Glutamatergic neuron (in vitro differentiated cells): ENCODE measurements at places on chromosomes 1 and 21. TPM values are rescaled to one million over a fixed set of nuclear protein-coding genes. Genes with fewer than 3 reads are reported as not detected.
A peak's percentile ranks its signal among the peaks of the same experiment; 100 is the strongest.

- H3K4me1 ChIP-seq = peaks cover 7% of the 10 kb centered on the region
- H3K36me3 ChIP-seq = peaks cover 24% of the 10 kb centered on the region
- no peak overlapping the region for H3K27ac ChIP-seq
These were observed 114.6 kb upstream of the KCNJ15 start for GRCh38 chr21:38142224-38142623.

DNA sequence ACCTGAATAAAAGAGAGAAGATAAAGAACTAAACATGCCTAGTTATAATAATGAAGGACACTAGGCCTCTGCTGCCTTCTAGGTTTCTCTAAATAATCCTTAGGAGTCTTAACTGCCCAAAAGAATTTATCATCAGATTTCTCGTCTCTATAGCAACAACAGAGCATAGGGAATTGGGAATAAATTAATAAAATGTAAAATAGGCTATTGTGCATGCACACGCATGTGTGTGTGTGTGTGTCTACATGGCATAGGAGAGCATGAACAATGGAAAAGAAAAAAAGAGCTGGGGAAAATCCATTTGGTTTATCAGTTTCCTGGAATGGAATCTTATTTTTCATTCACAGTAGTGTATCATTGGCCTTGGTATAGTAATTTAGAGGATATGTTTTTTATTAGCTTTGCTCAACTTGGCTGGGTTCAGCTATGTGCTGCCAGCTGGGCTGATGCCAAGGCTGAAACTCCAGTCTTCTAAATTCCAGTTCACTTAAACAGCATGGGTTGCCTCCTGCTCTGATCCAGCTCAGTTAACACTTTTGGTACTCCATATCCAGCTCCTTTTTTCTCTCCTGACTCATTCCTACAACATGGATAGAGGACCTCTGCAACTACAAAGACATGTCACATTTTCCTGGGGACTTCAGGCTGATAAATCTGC lies 80.6 kb upstream of the SLFNL1 start:
- no peak overlapping the region for H3K27ac ChIP-seq
- H3K4me1 ChIP-seq = no peaks in the 10 kb centered on the region
- no peaks in the 10 kb centered on the region for H3K36me3 ChIP-seq
- no peak for DNase-seq
- H3K27me3 ChIP-seq = no peaks in the 10 kb centered on the region

Gene NFASC
- 301 TPM for total RNA-seq

Gene HTR6
- total RNA-seq = not detected

- H3K27me3 ChIP-seq = peaks cover 15% of the 10 kb centered on the region
- DNase-seq = peak; percentile 65
- no peaks in the 10 kb centered on the region for H3K36me3 ChIP-seq
- H3K27ac ChIP-seq = peak overlapping the region; percentile 96
- H3K4me1 ChIP-seq = peaks cover 14% of the 10 kb centered on the region
These were observed 1.4 kb downstream of the UCK2 start for GRCh38 chr1:165828669-165829329.

DNA sequence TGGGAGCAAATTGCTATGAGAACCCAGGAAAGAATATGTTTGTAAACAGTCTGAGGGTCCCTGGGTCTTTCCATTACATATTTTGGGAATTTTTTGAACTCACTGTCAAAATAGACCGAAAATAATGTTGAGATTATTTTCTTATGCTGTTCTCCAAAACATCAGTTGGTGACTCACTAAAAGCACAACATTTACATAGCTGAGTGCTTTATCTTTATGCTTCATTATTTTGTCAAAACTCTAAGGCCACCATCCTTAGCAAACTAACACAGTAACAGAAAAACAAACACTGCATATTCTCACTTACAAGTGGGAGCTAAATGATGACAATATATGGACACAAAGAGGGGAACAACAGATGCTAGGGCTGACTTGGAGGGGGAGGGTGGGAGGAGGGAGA lies 459.3 kb downstream of the ADGRL2 start:
- H3K4me1 ChIP-seq = peaks cover 11% of the 10 kb centered on the region
- peaks cover 2% of the 10 kb centered on the region for H3K27me3 ChIP-seq
- peak overlapping the region; percentile 54 for H3K27ac ChIP-seq
- H3K36me3 ChIP-seq = no peaks in the 10 kb centered on the region
- no peak overlapping the region for H3K4me3 ChIP-seq
- no peak for DNase-seq

DNA sequence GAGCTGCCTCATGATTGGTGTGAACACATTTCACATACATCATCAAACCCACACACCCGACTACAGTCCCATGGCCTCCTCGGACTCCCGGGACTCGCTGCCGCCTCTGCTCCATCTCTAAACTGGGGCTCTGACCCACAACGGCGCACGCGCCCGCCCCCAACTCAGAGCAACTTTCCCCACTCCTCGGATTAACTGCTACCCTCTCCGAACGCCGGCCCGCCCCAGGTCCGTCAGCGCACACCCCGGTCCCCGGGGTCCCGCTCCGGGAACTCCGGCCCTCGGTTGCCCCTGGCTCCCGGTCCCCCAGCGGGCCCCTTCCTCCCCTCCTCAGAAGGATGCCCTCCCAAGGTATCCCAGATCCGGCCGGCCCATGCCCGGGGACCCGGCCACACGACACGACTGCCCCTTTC lies 740 bp downstream of the DSTYK start:
- no peak for DNase-seq
- H3K4me3 ChIP-seq = peak overlapping the region; percentile 89
- H3K27ac ChIP-seq = peak overlapping the region; percentile 89
- H3K4me1 ChIP-seq = peaks cover 5% of the 10 kb centered on the region

DNA sequence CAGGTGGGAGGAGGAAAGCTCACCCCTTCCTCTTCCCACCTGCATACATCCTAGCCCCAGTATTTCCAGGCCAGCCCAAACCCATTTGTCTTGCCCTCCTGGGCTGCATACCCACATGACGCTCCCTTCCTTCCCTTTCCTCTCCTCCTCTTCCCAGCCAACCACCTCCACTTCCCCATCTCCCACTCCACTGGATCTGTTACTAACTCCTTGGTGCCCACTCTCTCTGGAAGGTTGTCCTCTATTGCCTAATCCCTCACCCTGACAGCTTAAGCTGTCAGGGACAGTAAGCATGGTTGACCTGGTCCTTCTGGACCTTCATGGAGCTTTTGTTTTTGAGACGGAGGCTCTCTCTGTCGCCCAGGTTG lies 23.0 kb upstream of the SYNC start:
- no peak overlapping the region for H3K4me3 ChIP-seq
- DNase-seq = no peak
- H3K27me3 ChIP-seq = peaks cover 18% of the 10 kb centered on the region
- H3K4me1 ChIP-seq = peaks cover 13% of the 10 kb centered on the region

DNA sequence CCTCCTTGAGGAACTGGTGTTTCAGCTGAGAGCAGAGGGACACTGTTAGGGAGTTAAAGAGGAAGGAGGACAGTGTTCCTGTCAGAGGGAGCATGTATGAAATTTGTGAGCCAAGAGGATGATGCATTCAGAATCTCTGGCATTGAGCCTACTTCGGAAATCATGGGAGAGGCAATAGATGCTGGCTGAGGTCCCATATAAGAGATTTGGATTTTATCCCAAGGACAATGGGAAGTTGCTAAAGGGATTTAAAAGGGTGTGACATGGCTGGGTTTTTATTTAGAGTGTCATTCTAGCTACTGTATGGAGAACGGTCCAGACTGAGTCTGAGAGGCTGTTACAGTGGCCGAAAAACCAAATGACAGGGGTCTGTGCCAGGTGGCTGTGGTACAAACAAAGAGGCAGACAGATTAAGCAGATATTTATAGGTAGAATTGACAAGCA lies 403.2 kb upstream of the B3GALT2 start:
- no peak for DNase-seq
- H3K36me3 ChIP-seq = no peaks in the 10 kb centered on the region
- peaks cover 2% of the 10 kb centered on the region for H3K27me3 ChIP-seq
- H3K27ac ChIP-seq = no peak overlapping the region

- H3K27ac ChIP-seq = no peak overlapping the region
- H3K27me3 ChIP-seq = peaks cover 6% of the 10 kb centered on the region
- no peaks in the 10 kb centered on the region for H3K36me3 ChIP-seq
- H3K4me1 ChIP-seq = peaks cover 6% of the 10 kb centered on the region
- no peak overlapping the region for H3K4me3 ChIP-seq
- DNase-seq = no peak
These were observed 17.6 kb downstream of the MEGF6 start for GRCh38 chr1:3593745-3594144.

Gene GPX7
- 3.5 TPM for total RNA-seq

GRCh38 chr1:70896224-70896623 lies 151.4 kb downstream of the PTGER3 start:
- no peak for DNase-seq
- H3K27ac ChIP-seq = no peak overlapping the region
- no peak overlapping the region for H3K4me3 ChIP-seq
- peaks cover 9% of the 10 kb centered on the region for H3K4me1 ChIP-seq

GRCh38 chr1:31723828-31724359 lies 20.1 kb upstream of the COL16A1 start:
- no peak for DNase-seq
- peaks cover 6% of the 10 kb centered on the region for H3K4me1 ChIP-seq
- H3K36me3 ChIP-seq = peaks cover 6% of the 10 kb centered on the region
- H3K4me3 ChIP-seq = peak overlapping the region; percentile 2
- H3K27ac ChIP-seq = no peak overlapping the region

DNA sequence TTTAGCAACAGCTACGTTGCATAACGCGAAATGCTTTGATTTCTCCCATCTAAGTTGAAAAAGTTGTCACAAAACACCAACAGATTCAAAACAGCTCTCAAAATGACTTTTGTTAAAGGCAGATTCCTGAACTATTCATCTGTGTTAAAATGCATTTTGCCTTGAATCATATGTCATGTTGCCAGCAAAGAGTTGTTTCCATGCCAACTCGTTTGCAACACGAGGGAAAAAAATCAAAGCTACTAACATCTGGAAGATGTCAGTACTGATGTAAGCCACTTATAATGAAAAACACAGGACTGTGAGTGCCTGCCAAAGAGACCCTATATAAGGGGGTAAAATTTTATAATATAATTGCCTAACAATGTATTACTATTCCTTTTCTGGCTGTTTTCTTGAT lies 182.7 kb upstream of the PTBP2 start:
- no peaks in the 10 kb centered on the region for H3K36me3 ChIP-seq
- H3K27me3 ChIP-seq = no peaks in the 10 kb centered on the region
- H3K4me1 ChIP-seq = no peaks in the 10 kb centered on the region
- no peak for DNase-seq
- H3K4me3 ChIP-seq = no peak overlapping the region

DNA sequence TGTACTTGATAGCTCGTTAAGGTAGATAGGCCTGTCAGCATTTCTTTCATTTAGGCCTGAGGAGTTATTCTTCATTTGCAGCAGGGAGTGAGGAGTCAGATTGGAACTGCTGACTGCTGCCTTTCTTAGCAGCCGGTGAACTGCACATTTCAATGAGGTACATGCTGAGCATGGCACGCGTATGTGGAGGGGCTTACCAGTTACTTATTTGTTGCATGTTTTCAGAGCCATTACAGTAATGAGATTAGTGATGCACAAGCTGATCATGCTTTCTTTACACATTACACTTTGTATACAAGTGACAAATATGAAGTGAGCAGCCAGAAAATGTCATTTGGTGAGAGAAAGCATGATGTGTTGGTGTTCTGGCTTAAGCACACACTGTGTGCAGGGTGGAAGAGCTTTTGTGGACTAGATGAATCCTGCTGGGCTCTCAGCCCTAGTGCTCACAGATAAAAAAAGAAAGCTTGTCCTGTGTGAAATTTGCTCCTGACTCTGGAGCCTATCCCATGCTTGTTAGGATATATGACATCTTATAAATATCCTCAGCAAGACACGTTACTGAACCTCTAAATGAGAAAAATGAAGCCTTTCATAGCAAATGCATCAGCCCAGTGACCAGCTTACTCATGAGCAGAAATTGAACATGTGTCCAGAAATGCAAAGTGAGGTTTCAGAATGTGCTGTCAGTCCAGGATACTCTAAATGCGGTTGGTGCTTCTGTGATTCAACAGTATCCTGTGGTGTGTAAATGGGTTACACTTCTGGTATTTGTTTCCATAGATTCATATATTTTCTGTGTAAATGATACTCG lies 574.7 kb upstream of the ADGRL2 start:
- no peaks in the 10 kb centered on the region for H3K36me3 ChIP-seq
- DNase-seq = no peak
- H3K27me3 ChIP-seq = no peaks in the 10 kb centered on the region
- H3K4me1 ChIP-seq = peaks cover 10% of the 10 kb centered on the region

- H3K27me3 ChIP-seq = peaks cover 13% of the 10 kb centered on the region
- no peak overlapping the region for H3K27ac ChIP-seq
- peaks cover 5% of the 10 kb centered on the region for H3K36me3 ChIP-seq
- peak; percentile 17 for DNase-seq
- H3K4me1 ChIP-seq = peaks cover 8% of the 10 kb centered on the region
- H3K4me3 ChIP-seq = no peak overlapping the region
These were observed 26.2 kb downstream of the TP73 start for GRCh38 chr1:3678361-3679097.

Gene CA6
- total RNA-seq = not detected

Gene APCS
- total RNA-seq = not detected

Gene GNAT2
- total RNA-seq = not detected

Gene ADAMTS4
- total RNA-seq = 12.3 TPM

GRCh38 chr1:93051961-93052360 lies 27.1 kb upstream of the MTF2 start:
- H3K36me3 ChIP-seq = peaks cover 4% of the 10 kb centered on the region
- H3K27ac ChIP-seq = peak overlapping the region; percentile 98
- no peak overlapping the region for H3K4me3 ChIP-seq

- no peaks in the 10 kb centered on the region for H3K4me1 ChIP-seq
- H3K4me3 ChIP-seq = no peak overlapping the region
- H3K27me3 ChIP-seq = no peaks in the 10 kb centered on the region
- no peak for DNase-seq
These were observed 218.3 kb upstream of the SGIP1 start for GRCh38 chr1:66315671-66316070.

Gene RGS8
- total RNA-seq = 3.5 TPM

GRCh38 chr1:41282679-41283317 lies 40.7 kb upstream of the SCMH1 start:
- H3K4me3 ChIP-seq = no peak overlapping the region
- peak; percentile 75 for DNase-seq
- peaks cover 2% of the 10 kb centered on the region for H3K36me3 ChIP-seq
- peaks cover 3% of the 10 kb centered on the region for H3K27me3 ChIP-seq

GRCh38 chr21:44802396-44803153 lies 955 bp upstream of the UBE2G2 start:
- DNase-seq = no peak
- peak overlapping the region; percentile 76 for H3K27ac ChIP-seq
- H3K27me3 ChIP-seq = peaks cover 6% of the 10 kb centered on the region

DNA sequence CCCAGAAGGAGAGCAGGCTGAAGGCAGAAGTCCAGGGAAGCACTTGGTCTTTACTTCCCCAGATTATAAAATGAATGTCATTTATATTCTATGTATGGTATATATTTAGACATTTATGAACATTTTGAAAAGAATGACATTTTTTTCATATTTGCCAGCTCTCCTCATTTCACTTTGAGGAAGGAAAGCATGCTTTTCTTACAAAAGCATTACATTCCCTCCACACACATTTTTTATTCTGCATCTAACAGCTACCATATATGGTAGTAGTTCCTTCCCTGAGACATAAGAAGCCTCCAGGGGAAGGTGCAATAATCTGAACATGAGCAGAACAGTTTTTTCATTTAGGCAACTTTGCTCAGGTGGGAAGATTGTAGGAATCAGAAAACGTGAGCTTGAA lies 94.0 kb downstream of the LRRC7 start:
- H3K27ac ChIP-seq = no peak overlapping the region
- H3K36me3 ChIP-seq = peaks cover 6% of the 10 kb centered on the region
- DNase-seq = no peak
- no peaks in the 10 kb centered on the region for H3K27me3 ChIP-seq
- no peak overlapping the region for H3K4me3 ChIP-seq
- H3K4me1 ChIP-seq = no peaks in the 10 kb centered on the region

GRCh38 chr1:51788938-51789337 lies 89.6 kb downstream of the NRDC start:
- no peak overlapping the region for H3K4me3 ChIP-seq
- peaks cover 5% of the 10 kb centered on the region for H3K27me3 ChIP-seq
- DNase-seq = no peak
